ENCODE measurements at places on chromosomes 12 and 14.

DNA sequence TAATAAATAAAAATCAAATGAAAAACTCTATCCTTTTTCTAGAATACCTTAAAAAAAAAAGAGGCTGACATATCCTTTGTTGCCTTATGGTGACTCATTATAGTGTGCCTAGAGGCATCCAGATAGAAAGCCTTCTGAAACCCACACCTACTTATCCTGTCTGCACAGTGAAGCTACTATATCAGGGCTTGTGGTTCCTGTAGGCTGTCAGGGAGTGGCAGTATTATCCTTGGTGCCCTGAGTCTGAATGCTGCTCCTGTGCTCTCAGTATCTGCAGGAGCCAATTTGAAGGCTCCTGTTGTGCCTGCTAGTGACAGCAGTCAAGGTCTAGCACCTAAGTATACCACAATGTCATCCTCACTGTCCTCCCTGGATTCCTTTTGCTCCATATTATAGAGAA is 168.4 kb upstream of the AVPR1A start:
- no peak for DNase-seq

GRCh38 chr12:105641749-105642148 is 311.3 kb downstream of the C12orf75 start:
- DNase-seq, result no peak

- no peak for DNase-seq
These were observed 7.4 kb downstream of the TMBIM6 start for GRCh38 chr12:49748800-49749199.

DNA sequence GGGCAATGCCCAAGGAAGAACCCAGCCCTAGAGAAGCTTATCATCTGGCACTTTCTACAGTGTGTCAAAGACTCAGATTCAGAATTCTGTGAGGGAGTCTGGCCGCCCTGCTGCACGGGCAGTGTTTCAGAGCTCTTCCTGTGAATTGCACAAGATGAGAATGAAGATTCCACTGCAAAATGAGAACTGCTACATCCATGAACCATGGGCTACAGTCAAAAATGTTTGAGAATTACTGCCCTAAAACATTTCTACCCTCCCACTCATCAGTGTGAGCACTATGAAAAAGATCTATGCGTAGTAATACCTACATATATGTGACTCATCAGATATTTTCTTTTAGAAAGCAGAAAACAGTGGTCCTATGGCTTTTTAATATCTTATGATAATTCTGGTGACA is 104.0 kb downstream of the STAB2 start:
- no peak for DNase-seq

- no peak for DNase-seq
These were observed 53.4 kb upstream of the DIO2 start for GRCh38 chr14:80264702-80265101.

- DNase-seq, result no peak
These were observed 23.8 kb downstream of the ST8SIA1 start for GRCh38 chr12:22310709-22311108.

- no peak for DNase-seq
These were observed 62.6 kb downstream of the LGMN start for GRCh38 chr14:92685784-92686355.

GRCh38 chr12:11739980-11740577 is 90.6 kb downstream of the ETV6 start:
- no peak for DNase-seq

GRCh38 chr14:103319422-103319821 is 14.6 kb upstream of the EIF5 start:
- DNase-seq, result no peak

Measured in natural killer cell (primary cell).